ENCODE measurements at places on chromosomes 4 and X. TPM values are rescaled to one million over a fixed set of nuclear protein-coding genes. Genes with fewer than 3 reads are reported as not detected.

The FAM9C gene
- under 0.01 TPM for total RNA-seq

The TEX13D gene
- total RNA-seq = not detected

The EGFL6 gene
- total RNA-seq = 1.00 TPM

The FMR1NB gene
- not detected for total RNA-seq

The HTR2C gene
- under 0.01 TPM for total RNA-seq

The IL15 gene
- 7.3 TPM for total RNA-seq

The MAGEB17 gene
- total RNA-seq = not detected

The KLHL8 gene
- 16.5 TPM for total RNA-seq

The LNX1 gene
- 1.7 TPM for total RNA-seq

The CYTL1 gene
- total RNA-seq = 3.1 TPM

The N4BP2 gene
- 3.9 TPM for total RNA-seq

The RNF128 gene
- 5.7 TPM for total RNA-seq

Data from smooth muscle cell of bladder (primary cell).